ENCODE measurements at places on chromosomes 13 and 19.

GRCh38 chr13:109665781-109666249, 120.6 kb downstream of the IRS2 start:
- DNase-seq = no peak

- DNase-seq = no peak
Measured at GRCh38 chr13:107118506-107118905, 550.6 kb upstream of the ARGLU1 start.

DNA sequence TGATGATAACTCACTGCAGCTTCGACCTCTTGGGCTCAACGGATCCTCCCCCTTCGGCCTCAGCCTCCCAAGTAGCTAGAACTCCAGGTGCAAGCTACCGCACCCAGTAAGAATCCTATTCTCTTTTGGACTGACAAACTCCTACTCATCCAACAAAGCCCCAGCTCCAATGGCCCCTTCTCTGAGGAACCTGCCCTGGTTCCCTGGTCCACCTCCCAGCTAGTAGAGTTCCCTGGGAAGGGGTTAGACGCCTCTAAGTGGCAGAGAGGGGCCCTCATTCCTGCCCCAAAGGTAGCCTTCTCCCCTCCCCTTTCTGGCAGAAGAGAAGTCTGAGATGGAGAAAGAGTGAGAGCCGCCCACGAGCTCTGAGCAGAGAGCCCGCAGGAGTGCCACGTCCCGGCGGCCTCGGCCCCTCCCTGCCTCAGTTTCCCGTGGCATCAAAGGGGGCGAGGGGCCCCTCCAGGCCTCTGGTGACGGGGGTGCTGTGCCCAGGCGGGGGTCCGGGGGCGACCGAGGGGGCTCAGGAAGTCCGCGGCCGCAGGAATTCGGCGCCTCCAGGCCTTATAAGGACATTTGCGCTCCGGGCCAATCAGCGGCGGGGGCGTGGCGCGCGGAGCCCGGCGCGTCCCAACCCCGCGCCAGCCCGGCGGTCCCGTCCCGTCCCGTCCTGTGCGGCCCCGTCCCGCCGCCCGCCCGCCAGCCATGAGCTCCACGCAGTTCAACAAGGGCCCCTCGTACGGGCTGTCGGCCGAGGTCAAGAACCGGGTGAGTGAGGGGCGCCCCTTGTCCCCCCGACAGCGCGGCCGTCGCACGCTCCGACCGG, at the start of gene CNN2:
Gene CNN2 (plus strand): TSS at position 649 of the 823 bp plus-strand sequence. CDS start 54 bp downstream, at position 703.
- DNase-seq = peak; percentile 56

- peak; percentile 80 for DNase-seq
Measured at GRCh38 chr19:55503502-55504251, 15.4 kb downstream of the SSC5D start.

DNA sequence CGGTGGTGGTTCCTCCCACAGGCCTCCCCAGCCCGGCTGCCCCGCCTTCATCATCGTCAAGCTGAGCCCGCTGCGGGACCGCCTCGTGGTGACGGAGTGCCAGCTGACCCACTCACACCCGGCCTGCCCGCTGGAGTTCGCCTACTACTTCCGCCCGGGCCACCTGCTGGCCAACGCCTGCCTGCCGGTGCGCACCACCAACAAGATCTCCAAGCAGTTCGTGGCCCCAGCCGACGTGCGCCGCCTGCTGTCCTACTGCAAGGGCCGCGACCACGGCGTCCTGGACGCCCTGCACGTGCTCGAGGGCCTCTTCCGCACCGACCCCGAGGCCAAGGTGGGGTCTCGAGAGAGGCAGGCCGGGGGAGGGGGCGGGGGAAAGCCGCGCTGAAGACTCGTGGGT, 12.0 kb downstream of the ZSWIM9 start:
- no peak for DNase-seq

All from T-helper 22 cell (primary cell).